ENCODE measurements at places on chromosomes 6 and 20.

DNA sequence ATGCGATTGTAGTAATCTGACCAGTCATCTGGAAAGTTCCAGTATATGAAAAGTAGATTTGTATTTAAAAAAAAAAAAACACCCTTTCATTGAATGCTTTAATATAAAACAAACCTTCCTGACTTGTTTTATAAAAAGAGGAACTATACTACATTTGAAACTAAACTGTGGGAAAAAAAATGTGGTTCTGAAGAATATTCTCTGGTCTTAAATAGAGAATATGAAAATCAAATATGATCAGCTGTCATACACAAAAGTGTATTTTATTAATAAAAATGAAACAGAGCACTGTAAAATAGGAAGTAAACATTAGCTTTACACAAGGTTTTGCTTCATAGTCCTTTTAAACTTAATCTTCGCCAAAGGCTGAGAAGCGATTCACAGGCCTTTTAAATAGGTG, 25.3 kb upstream of the CD83 start:
- DNase-seq, result no peak

GRCh38 chr20:60365064-60365666, 406.9 kb downstream of the CDH26 start:
- no peak for DNase-seq

DNA sequence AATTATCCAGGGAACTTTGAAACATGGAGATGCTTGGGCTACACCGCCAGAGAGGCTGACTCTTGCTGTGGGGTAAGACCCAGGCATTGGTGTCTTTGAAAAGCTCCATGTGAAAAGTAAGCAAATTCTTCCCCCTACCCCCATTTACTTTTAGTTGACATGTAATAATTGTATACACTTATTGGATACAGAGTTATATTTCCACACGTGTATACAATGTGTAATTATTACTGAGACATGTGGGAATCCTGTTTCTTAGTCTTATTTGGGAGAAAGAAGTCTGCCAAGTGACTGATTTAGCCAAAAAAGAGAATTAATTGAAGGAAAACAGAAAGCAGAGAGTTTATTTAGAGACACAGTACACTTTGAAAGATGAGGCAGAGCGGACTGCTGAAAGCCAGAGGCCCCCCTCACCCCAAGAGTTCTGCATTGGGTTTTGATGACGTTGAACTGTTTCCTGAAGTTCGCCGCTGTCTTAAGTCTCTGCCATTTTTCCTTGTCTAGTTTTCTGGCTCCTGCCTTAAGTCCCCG, 193.8 kb downstream of the PACRG start:
- DNase-seq, result no peak

GRCh38 chr6:20687494-20687893, 153.2 kb downstream of the CDKAL1 start:
- no peak for DNase-seq

DNA sequence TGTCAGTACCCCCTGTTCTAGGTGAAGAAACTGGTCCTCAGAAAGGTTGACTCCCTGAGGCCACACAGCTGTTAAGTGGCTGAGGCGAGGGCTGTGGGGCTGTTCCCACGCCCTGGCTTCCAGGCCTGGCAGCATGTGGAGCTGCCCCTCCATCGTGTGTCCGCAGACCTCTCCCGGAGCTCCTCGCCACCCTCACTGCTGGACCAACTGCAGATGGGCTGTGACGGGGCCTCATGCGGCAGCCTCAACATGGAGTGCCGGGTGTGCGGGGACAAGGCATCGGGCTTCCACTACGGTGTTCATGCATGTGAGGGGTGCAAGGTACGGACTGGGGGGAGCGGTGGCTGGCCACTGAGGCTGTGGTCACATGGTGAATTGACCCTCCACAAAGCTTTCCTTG, 32.2 kb upstream of the FANCE start:
- DNase-seq, result no peak

DNA sequence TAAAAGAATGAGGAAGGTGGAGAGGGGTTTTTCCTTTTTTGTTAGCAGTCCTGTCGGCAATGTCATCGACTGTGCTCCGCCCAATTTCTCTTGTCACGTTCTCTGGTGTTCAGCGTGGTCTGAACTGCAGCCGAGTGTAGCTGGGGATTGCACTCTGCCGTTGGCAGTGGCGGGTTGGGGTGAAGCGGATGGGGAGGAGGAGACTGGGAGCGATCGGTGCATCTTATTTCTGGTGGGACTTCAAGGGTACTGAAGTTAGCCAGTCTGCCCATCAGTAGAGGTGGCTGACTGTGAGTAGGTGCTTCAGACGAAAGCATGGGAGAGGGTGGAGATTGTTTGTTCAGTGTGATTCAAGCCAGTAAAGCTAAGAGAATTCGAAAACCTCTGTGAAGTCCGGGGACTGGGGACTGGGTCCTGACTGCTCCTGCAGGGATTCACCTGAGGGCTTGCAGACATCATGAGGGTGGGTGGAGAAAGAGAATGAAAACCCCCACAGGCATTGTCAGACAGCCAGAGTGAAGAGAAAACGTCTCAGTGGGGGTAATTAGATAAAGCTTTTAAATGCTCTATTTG, 5.1 kb downstream of the RREB1 start:
- no peak for DNase-seq

- peak; percentile 33 for DNase-seq
These were observed 1.8 kb upstream of the KCNQ5 start for GRCh38 chr6:72619883-72620696.

- DNase-seq, result no peak
These were observed 518.9 kb upstream of the JARID2 start for GRCh38 chr6:14726816-14727493.

DNA sequence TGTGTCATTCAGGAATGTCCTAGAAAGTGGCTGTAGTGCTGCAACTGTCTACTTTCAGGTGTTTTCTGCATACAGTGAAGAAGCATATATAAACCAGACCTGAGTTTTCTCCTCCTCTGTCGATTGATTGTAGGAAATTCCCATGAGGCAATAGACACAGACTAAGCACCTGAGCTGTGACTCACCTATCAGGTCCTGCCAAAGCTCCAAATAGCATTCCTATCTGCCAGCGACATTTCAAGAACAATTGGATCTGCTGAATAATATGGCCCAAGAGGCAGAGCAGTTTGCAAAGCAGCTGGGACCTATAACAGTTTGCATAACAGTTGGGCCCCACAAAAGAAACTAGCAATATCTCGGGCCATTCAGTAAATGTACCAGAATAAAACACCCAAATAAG, 360.4 kb downstream of the HAO1 start:
- DNase-seq, result no peak

DNA sequence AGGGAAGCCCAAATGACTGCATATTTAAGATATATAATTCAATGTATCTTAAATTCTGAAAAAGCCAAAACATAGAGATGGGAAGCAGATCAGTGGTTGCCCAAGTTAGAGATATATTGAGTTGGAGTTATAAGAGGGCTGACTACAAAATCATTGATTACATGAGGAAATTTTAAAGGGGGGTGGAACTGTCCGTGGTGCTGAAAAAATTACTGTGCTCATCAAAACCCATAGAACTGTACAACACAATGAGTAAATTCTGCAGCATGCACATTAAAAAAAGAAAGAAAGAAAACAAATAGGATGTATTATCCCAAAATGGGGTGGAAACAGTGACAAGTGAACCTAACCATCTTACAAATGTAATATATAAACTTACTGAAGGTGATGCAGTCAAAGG, 100.9 kb downstream of the FUT9 start:
- no peak for DNase-seq

DNA sequence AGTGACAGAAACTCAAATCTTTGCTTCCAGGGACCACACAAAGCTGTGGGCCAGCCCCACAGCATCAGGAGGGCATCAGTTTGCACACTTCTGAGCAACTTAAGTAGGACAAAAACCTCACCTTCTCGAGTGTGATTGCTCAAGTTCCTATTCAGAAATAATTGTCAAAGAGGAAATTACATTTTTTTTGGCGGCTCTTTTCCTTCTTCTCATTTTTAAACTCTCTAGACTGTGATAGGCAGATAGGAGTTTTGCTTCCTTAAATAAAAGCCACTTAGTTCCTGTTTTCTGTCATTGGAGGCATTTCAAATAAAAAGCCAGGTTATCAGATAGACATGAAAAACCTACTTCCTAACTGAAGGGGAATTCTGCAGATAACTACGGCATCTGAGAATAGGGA, 11.2 kb upstream of the TAGAP start:
- DNase-seq, result no peak

- DNase-seq, result no peak
These were observed 181.6 kb upstream of the RGS17 start for GRCh38 chr6:153312634-153313033.

DNA sequence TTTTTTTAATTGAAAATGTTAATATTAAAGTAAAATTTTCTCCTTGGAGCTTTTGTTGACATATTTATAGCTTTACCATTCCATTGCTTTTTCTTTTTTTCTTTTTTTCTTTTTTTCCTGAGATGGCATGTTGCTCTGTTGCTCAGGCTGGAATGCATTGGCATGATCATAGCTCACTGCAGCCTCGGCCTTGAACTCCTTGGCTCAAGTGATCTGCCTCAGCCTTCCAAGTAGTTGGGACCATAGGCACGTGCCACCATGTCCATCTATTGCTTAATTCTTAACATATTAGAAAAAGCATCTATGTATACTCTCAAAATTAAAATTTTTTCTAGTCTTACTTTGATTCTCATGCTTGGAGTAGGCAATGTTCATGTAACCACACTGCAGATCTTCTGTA, 43.0 kb downstream of the RALGAPB start:
- no peak for DNase-seq

DNA sequence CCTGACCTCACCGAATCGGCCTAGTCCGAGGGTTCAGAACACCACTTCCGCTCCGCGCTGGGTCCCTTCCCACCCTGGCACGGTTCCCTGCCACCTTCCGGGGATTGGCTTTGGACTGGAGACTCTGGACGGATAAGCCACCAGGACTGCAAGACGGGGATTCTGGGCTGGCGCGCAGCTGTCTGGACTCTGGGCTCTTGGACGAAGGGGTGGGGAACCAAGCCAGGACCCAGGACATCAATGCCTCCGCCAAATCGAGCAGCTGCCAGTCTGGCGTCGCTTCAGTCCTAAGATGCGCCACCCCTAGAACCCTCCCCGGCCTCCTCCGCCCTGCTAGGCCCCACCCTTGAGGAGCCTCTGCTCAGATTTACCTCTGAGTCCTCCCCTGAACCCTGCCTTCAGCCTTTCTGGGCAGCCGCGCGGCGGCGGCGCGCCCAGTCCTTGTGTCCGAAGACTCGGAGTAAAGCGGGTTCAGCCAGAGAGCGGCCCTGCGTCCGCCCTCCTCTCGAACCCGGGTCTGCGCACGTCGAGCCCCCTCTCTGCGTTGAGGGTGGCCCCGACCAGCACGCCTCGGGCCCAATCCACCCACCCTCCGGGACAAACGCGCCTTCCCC, 1.2 kb downstream of the KCNK17 start:
- DNase-seq, result no peak

DNA sequence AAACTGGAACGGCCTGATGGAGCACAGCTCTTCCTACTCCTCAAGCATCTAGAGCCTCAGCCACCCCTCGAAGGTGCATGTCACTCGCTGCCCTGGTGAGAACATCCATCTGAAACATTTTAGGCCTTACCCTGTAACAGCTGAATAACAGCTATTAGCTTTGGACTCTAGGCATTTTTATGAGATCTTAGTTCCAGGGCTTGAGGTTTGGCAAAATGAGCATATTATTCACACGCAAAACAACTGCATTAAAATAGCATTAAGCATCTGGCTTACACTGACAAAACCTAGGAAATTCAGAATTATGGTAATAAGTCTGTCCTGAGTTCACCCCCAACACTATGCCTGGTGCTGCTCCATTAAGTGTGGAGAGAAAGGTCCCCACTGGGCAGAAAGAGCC, 56.1 kb downstream of the ADAT2 start:
- no peak for DNase-seq

GRCh38 chr6:125748406-125749172, 843 bp upstream of the HEY2 start:
- DNase-seq, result no peak

GRCh38 chr6:130965656-130966055, 97.4 kb downstream of the EPB41L2 start:
- no peak for DNase-seq

GRCh38 chr20:10947726-10948125, 273.9 kb upstream of the JAG1 start:
- no peak for DNase-seq

DNA sequence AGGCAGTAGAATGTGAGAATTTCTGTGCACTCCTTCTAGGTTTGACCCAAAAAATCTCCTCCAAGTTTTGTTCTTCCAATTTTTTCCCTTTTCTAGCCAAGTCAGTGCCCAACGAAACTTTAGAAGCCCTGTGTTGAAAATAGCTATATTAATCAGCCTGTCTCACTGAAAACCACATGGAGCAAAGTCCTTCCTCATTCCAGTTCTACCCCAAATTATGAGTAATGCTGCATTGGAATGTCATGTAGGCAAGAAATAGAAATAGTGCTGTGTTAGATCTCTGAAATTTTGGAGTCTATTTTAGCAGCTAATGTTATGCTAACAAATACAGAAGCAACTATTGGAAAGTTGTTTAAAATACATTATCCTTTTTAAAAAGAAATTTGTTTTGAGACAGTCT, 725.5 kb downstream of the TBC1D32 start:
- no peak for DNase-seq

- DNase-seq, result no peak
These were observed 606.9 kb downstream of the CDH26 start for GRCh38 chr20:60565083-60565482.

DNA sequence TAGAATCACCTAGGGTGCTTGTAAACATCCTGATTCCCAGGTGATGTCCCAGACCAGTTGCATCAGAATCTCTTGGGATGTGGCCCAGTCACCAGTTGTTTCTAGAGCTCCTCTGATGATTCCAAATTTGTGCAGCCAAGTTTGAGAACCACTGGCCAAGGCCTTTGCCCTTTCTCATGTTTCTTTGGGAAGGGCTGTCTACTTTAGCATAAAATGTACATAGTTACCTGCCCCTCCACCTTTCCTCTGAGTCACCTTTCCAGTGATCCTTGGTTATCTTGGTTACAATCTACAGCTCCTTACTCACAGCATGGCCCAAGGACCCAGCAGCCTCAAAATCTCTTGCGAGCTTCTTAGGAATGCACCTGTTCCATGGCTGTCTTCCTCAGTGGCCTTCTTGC, 266.4 kb upstream of the PRND start:
- DNase-seq, result no peak

DNA sequence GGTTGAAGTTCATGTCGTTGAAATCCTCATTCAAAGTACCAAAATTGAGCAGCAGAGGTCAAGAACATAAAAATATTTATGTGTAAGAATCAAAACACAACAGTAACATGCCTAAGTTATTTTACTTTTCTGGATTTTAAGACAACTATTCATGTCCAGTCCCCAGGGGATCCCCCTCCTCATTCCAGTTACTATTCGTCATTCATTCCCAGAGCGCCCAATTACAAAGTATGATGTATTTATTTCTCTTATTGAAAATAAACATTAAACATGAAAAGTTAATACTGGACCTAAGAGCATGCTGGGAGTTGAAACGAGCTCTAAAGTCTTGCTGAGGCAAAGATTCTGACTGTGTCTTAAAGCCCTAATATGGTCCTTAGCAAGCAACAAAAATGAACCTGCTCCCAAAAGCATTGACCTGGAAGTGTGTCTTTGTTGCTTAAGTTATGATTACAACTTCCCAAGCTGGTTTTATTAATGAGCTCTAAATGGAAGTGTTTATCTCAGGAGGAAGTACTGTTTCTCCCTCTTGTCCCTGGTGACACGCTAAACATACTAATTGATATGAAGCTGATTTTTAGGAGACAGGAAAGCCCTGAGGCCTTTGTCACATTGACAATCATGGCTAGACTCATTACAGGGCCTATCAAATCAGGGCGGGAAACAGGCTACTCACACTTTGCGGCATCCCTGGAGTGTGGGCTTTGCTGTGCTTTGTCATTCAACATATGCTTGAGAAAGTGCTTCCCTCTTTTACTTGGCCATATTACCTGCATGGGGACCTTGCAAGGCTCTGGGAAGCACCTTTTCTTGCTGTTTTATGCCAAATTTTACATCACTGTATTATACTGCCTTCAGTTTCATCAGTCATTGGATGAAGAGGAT, 192.2 kb upstream of the DTNBP1 start:
- DNase-seq, result no peak

Measured in NK-92 treated with Interleukin-12 subunit alpha and Interleukin-12 subunit beta, amount 100 ng/mL, for 24 hours (cell line).